ENCODE measurements at places on chromosomes 12 and 14.

- DNase-seq, result peak; percentile 73
These were observed 10.6 kb downstream of the DDX54 start for GRCh38 chr12:113174461-113175384.

DNA sequence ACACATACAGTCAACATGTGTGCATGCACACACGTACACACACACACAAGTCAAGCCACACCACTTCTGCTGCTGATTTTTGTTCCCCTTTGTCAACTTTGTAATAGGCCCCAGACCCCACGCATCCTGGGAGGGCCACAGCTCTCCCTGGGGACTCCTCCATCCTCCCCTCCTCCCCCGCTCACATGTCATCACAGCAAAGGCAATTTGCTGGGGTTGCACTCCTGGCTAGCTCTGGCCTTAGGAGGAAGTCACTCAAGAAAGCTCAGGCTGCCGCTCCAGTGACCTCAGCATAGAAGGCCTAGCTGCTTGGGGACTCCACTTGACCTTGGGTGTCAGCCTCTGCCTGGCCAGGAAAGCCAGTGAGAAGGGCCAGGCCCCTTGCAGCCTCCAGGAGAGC lies 27.2 kb downstream of the NGB start:
- no peak for DNase-seq

GRCh38 chr12:108831309-108831991 lies 25.9 kb downstream of the SSH1 start:
- no peak for DNase-seq

DNA sequence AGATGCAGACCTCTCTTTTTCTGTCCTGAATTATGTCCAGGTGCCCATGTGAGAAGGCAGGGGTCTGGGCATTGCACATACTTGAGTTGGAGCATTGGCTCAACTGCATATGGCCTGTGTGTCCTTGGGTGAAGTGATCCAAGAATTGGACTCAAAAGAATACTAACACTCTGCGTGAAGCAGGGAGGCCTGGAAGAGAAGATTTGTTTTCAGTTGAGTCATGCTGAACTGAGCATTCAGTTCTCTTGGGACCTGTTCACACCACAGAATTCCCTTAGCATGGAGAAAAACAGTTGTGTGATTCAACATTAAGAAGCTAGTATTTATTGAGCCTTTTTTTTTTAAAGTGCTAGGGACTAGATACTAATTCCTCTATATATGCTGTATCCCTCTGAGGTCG lies 164.7 kb upstream of the TBX3 start:
- DNase-seq, result no peak

- DNase-seq, result no peak
These were observed 85.9 kb downstream of the KIF21A start for GRCh38 chr12:39357041-39357440.

- DNase-seq, result no peak
These were observed 1039.9 kb upstream of the USP15 start for GRCh38 chr12:61220337-61220736.

DNA sequence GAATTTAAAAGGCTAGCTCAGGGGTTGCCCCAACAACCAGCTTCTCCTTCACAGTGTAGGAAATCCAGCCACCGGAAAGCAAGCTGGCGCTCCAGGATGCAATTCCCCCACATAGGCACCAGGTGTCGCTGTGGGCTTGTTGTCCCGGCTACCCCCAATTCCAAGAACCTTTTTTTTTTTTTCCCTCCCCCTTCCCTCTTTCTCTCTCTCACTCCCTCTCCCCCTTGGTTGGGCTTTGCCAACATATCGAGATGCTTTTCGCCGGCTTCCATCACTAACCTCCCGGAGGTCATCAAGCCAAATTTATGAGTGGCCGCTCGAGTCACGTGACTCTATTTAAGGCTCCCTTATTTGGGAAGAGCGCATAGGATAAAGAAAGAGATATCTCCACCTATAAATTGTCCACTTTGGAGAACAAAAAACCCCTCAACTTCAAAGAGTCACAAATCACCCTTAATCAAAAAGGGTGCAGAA lies at the start of gene HOXC5:
TSS of gene HOXC5 (plus strand) at position 424 of the 474 bp plus-strand sequence. CDS start 73 bp downstream, outside the sequence.
- DNase-seq, result peak; percentile 42

DNA sequence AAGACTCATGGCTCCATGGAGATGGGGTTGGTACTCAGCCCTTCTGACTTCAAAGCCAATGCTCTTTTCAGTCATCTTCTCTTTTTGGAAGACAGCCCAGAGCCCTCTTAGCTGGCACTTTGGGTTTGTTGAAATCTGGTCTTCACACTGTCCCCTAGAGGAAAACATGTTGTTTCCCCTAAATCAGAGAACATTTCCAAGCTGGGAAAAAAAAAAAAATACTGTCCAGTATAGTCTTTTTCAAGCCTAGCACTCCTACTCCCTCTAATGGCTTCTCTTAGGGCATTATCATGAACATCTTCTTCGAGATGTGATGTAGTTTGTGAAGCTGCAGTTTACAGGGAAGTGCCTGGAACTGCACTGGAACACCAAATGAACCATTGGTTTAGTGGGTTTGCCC lies 3.0 kb upstream of the ZC3H14 start:
- DNase-seq, result no peak

- no peak for DNase-seq
These were observed 198.5 kb downstream of the STXBP6 start for GRCh38 chr14:24851406-24851805.

- DNase-seq, result no peak
These were observed 2.7 kb downstream of the SSH1 start for GRCh38 chr12:108854451-108855283.

GRCh38 chr14:61602003-61602732 lies 93.1 kb upstream of the HIF1A start:
- DNase-seq, result no peak

DNA sequence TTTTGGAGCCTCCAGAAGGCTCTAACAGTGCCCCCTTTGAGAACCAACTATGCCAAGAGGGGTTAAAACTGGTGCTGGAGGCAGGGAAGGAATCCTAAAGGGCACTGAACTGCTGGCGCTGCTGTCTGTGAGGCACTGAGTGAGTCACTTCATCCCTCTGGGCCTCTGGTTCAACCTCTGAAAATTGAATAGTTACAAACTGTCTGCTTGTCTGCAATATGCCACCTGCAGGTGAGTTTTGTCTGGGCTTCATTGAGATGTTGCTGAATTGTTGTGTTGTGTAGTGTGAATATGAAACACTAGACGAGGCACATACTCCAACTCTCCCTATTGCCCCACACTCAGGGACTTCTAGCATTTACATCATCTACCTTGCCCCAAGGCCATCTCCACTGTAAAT lies 68.0 kb downstream of the GRIN2B start:
- DNase-seq, result no peak

DNA sequence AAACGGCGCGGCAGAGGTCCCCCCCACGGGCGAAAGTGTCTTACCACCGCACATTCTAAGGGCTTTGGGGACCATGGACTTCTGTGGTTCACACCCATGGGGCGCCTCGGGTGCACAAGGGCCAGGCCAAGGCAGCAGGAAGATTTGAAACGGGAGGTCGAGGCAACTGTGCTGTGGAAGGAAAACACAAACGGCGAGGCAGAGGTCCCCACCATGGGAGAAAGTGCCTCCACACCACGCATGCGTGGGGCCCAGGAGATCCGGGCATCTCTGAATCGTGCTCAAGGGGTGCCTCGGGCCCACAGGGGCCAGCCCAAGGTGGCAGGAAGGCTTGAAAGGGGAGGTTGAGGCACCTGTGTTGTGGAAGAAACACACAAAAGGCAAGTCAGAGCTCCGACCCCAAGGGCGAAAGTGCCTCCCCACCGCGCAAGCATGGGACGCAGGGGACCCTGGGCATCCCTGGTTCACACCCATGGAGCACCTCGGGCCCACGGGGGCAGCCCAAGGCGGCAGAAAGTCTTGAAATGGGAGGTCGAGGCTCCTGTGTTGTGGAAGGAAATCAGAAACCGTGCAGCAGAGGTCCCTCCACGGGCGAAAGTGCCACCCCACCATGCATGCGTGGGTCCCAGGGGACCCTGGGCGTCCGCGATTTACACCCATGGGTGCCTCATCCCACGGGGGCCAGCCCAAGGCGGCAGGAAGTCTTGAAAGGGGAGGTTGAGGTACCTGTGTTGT lies 371.0 kb downstream of the ALG10 start:
- DNase-seq, result no peak

- DNase-seq, result no peak
These were observed 48.1 kb upstream of the ATXN7L3B start for GRCh38 chr12:74489543-74489942.

GRCh38 chr14:80110721-80111120 lies 100.6 kb downstream of the DIO2 start:
- no peak for DNase-seq

DNA sequence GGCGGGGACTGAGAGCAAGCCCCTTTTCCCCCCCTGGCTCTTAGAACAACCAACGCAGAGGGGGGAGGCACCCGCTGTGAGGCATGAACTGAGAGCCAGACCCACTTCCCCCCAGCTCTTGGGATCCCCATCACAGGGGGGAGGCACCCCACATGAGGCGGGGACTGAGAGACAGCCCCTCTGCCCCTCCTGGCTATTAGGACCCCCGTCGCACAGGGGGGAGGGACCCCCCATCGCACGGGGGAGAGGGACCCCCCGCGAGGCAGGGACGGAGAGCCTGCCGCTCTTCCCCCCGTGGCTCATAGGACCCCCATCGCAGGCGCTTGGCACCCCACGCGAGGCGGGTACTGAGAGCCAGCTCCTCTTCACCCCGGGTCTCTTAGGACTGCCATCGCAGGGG lies 195.8 kb upstream of the PZP start:
- DNase-seq, result no peak

DNA sequence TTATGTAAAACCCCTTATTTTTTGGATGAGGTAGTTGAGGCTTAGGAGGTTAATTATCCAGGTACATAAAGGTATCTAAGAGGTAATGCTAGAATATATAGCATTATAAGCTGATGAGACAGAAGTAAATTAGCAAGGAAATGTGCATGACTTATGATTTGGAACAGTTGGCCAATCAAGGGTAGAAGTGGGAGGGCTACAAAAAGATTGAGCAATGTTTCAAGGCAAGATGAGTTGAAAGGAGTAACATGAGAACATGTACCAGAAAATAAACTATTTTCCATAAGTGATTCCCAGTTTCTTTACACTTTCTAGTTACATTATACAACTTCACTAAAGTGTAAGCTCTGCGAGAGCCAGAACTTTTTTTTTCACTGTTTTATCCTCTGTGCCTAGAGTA lies 290.9 kb downstream of the LRIG3 start:
- no peak for DNase-seq

Measured in activated gamma-delta T cell treated with anti-CD3 and anti-CD28 coated beads, Interleukin-2, amount 50 U/mL, for 16 hours (primary cell).